ENCODE measurements at places on chromosomes 5 and 9.

DNA sequence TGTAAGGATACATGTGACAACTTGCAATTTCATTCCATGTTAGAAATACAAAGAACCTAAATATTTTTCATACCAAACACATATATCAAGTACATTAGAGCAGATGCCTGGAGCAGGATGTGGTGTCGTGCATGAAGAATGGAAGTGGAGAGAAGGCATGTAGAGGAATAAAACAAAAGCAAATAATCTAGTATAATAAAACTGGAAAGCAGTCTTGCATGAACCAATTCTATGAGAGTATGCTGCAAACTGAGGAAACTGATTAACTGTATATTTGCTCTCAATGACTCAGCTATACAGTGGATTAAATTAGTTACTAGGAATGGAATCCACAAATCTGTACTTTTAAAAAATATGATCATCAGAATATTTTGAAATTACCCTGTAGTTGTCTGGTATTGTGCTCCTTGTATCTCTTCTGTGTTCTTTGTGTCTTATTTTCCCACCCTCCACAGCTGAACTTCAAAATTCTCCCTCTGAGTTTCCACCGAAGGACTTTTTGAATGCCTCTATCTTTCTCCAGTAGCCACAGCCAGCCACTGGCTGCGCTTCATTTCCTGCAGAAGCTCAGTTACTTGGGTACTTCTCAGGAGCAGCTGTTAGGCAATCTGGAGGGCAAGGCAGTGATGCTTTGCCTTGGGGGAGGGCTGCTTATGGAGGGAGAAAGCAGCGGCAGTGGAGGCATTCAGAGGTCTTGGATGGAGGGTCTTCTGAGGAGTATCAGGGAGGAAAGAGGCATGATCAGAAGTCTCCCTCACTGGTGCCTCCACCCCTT, 608.0 kb downstream of the BRINP1 start:
- no peak for DNase-seq

DNA sequence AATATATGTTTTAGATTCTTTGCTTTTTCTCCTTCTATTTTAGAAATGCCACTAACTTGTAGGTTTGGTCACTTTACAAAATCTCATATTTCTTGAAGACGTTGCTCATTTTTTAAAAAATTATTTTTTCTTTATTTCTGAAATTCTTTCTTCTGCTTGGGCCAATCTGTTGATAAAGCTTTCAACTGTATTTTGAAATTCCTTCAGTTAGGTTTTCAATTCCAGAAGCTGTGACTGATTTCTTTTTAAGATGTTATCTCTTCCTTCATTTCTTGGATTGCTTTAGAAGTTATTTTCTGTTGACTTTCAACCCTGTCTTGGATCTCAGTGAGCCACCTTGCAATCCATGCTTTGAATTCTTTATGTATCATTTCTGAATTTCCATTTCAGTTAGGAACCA, 64.2 kb downstream of the SLC25A46 start:
- no peak for DNase-seq

DNA sequence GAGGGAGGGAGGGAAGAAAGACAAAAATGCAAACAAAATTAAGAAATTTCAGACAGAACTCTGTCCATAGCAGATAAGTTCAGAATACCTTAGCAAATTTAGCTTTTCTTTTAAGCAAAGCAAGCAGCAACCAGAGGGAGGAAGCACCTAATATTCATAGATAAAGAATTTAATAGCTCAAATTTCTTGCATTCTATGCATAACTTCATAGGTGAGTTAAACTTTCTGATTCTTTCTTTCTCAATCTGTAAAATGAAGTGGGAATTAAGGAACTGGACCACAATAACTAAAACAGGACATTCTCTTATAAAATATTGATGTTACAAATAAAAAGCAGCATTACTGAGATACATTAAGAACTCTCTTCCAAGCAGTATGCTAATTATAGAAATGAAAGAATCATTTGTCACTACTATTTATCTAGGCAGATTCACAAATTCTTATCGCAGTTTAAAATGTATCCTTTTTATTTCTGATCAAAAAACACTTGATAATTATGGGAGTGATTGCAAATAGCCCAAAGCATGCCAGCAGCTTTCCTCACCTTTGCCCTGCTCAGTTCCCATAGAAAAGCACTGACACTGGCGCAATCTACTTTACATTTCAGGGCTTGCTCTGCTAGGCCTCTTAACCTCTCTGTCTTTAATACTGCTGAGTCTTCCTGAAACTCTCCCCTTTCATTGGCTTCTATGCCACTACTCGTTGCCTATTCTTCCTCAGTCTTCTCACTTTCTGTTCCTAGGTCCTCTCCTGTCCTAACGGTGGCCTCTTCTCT, 341.8 kb downstream of the PIK3R1 start:
- no peak for DNase-seq

DNA sequence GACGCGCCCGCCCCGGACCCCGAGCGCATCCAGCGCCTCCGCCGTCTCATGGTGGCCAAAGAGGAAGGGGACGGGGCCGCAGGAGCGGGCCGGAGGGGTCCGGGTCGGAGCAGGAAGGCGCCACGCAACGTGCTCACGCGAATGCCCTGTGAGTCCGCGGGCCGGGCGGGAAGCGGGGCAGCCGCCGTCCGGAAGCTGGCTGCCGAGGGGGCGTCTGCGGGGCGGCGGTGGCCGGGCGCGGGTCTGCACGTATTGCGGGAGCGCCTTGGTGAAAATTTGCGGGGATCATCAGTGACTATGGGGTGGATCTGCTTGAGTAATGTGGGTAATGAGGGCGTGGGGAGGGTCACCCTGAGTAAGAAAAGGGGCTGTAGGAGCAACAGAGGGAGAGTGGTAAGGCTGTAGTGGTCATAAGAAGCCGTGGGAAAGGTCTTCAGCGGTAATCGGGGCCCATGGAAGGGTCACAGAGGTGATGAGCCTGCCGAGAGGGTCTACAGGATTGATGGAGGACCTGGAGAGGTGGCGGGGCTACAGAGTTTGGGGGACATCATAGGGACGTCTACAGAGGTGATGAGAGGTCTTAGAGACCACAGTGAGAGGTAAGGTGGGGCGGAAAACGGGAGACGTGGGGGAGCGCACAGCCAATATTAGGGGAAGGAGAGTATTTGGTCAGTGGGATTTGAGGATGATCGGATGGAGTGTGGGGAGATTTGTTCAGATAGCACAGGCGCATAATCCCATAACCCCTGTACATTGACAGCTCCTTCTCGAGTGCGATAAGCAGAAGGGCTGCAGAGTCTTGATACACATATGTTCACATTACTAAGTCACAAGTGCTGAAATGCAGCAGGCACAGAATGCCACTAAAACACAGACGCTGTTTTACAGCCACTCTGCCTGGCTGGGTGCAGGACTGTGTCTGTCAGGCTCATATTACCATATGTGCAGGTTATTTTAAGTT, 819 bp downstream of the LSM11 start:
- DNase-seq: no peak

DNA sequence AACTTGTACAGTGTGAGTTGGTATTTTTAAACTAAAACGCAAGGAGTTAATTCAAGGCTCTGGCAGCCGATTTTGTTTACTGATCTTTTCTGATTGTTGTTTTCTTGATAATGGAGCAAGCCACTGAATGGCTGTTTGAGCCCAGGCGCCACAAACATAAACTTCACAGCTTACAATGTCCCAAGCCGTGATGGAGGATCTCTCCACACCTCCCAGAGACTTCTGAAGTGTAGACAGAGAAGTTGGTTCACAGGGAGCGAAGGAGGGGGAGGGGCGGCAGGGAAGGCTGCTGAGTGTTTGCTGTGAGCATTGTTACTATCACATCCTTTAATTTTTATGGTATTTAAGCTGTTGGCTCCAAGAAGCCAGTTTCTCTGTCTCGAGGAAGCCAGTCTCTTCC, 14.7 kb downstream of the ISL1 start:
- DNase-seq: no peak

DNA sequence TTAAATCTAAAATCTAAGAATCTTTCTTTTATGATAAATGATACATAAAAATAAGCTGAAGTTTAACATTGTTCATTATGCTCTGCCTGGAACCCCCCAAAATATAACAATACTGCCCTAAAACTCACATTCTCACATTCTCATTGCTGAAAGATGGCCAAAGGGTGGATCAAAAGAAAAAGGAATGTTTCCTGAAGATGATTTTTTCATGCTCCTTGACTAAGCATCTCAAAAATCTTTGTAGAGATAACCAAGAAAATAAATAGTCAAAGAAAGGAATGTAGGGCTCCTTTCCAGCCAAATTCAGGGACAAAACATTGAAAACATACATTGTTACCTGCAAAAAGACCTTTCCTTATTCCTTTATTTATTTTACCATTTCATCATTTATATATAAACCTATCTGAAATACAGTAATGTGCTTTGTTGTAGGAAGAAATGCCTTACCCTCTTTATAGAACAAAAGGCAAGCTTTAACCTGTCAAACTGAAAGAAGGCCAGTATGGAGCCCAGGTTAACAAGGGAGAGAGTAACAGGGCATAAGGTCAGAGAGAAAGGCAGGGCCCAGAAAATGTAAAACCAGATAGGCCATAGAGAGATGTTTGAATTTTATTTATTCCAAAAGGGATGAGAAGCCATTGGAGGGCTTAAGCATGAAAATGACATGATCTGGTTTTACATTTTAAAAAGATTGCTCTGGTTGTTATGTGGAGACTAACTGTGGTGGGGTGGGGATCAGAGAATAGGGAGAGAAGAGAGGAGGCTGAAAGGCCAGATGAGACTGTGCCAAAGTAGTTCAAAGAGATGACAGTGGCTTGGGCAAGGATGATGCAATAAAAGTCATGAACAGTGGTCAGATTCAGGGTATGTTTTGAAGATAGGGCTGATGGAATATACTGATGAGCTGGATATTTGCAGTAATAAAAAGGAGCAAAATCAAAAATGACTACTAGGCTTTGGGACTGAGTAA, 37.3 kb upstream of the CDK5RAP2 start:
- no peak for DNase-seq

DNA sequence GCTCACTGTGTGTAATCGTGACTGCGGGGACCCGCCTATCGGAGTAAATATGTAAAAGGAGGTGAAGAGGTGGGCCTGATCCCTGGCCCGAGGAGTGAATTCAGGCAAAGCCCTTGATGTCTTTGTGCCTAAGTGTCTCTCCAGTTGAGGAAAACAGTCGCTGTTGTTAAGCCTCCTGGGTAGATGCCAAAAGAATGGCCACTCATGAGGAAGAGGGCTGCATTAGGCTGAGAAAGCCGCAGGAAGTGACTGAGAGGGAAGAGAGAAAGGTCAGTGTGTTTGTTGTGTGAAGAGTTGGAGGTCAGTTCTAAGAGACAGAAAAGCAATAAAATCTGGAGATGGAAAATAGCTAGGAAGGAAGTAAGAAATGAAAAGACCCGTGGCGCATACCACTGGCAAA, 35.8 kb upstream of the PIP5K1B start:
- DNase-seq: no peak

- DNase-seq: no peak
Measured at GRCh38 chr5:83701886-83702285, 18.8 kb downstream of the HAPLN1 start.

- DNase-seq: no peak
Measured at GRCh38 chr5:10049858-10050455, 199.7 kb downstream of the ATPSCKMT start.

DNA sequence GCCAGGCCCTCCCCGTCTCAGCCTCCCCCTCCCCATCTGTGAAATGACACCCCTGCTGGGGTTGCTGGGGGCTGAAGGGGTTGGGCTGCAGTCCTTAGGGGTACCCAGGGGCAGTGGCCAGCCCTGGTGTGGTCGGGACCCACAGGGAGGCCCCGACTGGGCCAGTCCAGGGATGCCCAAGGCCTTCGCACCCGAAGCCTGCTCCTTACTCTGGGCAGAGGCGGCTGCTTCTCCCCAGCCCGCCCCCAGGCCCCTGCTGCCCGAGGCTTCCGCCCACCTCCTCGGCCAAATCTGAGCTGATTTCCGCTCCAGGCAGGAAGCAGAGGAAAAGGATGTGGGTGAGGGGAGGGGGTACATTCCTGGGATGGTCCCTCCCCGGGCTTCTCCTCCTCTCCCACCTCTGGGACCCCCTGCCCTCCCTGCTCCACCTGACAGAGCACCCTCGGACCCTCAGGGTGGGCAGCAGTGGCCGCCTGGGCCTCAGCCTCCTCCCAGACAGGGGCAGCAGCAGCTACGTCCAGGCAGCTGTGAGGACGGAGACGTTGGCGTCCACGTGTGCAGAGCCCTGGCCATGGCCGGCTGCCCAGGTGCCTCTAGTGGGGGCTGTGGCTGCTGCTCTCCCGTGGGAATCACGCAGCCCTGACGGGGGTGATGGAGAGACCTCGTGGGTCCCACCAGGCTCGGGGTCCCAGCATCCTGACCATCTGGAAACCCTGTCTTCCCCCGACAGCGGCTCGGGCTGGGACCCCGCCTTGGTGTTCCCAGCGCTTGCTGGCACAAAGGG, 4.2 kb upstream of the NRARP start:
- no peak for DNase-seq

- DNase-seq: no peak
Measured at GRCh38 chr5:66354422-66354821, 210.3 kb downstream of the SREK1 start.

- no peak for DNase-seq
Measured at GRCh38 chr9:128909859-128910258, 10.9 kb upstream of the PHYHD1 start.

DNA sequence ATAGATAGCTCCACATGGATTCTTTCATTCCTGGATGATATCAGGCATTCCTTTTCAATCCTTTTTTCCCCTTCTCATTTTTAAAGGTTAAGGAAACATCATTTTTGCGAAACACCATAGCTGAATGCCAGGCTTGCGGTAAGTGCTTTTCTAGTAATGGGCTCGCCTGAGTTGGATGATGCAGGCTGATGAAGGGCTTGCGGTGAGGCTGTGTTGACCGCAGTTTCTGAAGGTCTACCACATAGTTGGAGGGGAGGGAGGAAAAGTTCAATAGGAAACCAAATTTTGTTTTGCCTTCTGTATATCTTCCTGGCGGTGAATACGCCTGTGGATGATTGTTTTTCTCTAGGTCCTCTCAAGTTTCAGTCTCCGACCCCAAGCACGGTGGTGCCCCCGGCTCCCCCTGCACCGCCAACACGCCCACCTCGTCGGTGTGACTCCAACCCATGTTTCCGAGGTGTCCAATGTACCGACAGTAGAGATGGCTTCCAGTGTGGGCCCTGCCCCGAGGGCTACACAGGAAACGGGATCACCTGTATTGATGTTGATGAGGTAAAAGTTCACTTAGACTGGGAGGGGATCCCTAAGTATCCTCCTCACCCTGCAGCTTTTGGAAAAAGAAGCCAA, 24.3 kb downstream of the THBS4 start:
- no peak for DNase-seq

- no peak for DNase-seq
Measured at GRCh38 chr5:178115136-178115813, 1.9 kb downstream of the N4BP3 start.

All from tibial nerve (tissue), 4 donors.